ENCODE measurements at places on chromosomes 1 and 21.

- peak; percentile 18 for DNase-seq
These were observed 4.8 kb downstream of the TCHH start for GRCh38 chr1:152110365-152110859.

DNA sequence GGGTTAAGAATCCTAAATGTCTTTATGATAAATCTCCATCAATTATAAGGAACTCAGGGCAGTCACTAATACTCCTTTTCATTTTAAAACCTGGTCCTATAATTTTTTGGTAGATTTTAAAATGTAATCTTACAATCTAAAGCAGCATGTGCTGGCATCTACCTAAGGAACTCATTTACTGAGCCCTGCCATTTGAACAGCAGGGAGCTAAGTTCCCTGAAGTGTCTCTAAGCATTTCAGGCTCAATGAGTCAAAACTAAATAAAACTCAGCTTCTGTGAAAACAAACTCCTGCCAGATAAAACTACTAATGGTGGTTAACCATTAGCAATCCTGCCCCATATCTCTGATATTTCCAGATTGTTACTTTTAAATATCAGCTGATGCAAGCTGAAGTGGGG is 1371.8 kb upstream of the PRMT6 start:
- DNase-seq: no peak

GRCh38 chr21:36185523-36185922 is 28.9 kb downstream of the DOP1B start:
- DNase-seq: no peak

GRCh38 chr1:199858171-199858570 is 169.3 kb upstream of the NR5A2 start:
- DNase-seq: no peak

DNA sequence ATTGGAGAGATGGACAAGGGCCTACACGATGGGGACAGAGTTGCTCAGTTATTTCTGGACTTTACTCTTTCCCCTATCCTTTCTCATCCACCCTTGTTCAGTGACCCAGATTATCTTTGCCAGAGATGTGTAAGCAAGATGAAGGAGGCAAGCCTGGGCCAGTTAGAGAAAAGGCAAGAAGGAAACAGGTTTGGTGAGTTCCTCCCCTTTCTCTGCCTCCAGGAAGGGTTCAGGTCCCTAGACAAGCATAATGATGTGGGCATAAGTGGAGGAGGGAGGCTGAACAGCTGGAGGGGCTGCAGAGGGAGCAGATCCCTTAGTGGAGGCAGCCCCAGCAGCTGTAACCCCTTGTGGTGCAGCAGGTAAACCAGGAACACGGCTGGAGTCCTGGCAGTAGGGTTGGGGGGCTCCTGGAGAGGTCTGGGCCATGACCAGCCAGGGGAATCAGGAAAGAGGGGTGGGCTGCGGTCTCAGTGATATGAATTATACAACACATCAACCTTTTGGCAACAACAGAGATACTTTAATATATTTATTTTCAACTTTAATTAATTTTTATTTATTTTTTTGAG is 9.2 kb upstream of the CDC42 start:
- DNase-seq: no peak

- DNase-seq: no peak
These were observed at the start of gene TRAF3IP3 for GRCh38 chr1:209755926-209756614. TRAF3IP3 (plus strand) TSS chr1:209756053; CDS start chr1:209760040, 3,987 bp downstream.

GRCh38 chr21:32764186-32764585 is 7.4 kb downstream of the PAXBP1 start:
- no peak for DNase-seq

GRCh38 chr1:7362947-7363346 is 408.1 kb upstream of the VAMP3 start:
- no peak for DNase-seq
